ENCODE measurements at places on chromosomes 6 and 20.

DNA sequence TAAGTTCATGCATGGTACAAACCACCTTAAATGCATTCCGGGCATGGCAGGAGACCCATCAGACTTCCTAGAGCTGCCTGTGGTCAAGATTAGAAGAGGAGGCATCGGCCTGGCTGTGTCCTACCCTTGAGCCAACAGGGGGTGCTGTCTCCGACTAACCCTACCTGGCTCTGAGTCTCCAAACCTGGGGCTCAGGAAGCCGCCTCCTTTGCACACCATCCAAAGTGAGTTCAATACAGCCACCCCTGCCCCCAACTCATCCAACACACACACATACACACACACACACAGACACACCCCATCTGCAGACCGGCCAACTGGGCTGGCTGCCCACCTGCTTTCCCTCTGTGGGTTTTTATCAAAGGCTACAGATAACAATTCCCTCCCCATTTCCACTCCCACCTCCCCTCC, 77.0 kb downstream of the JPH2 start:
- no peak for DNase-seq

DNA sequence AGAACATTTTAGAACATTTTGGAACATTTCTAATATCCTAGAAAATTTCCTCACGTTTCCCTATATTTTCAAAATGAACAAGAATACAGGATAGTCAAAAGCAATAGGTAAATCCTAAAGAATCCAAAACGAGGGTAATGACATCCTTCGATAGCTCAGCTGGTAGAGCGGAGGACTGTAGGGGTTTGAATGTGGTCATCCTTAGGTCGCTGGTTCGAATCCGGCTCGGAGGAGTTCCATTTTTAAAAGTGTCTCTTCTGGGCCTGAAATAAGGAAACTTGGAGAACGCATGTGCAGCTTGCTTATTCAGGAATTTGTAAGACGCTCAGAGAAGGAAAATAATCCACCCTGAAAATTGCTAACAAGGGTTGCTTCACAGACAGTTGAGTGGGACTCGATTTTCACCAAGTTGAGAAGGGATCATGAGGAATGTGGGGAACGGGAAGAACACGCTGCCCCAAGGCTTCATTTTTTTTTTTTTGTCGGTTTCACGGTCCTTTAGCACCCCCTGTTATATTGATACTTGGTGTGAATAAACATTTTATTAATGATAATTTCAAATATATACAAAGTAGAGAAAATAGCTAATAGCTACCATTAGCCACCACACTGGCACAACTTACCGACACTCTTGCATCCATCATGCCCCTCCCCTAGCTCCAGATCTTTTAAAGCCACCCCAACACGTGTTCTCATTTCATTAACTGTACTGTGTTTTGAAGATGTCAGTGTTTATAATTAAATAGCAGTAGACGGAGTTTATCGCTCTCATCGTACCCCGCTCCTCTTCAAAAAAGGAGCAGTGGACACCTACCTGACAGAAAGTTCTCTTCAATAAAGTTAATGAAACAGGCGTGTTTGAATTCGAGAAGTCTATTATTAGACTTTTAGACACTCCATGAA, 1.8 kb upstream of the ABT1 start:
- no peak for DNase-seq

- DNase-seq, result no peak
These were observed 2.7 kb upstream of the TRERF1 start for GRCh38 chr6:42454428-42454791.

- DNase-seq, result no peak
These were observed 29.9 kb downstream of the KIF13A start for GRCh38 chr6:17957498-17957897.

DNA sequence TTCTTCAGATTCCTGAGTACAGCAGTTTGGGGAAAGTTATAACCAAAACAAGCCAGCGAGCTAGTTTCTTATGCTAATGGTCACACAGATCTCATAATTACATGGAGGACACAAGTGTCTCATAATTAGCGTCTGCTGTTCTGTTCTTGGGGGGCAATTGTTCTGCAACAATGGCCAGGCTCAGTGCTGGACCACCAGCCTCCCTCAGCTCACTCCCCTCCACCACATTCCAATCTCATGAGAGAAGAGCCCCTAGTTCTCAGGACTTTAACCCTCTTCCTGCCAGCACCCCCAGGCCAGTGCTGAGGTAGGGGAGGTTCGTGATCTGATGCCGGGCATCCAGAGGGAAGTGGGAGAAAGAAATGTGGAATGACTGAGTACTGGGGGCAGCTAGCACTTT, 20.2 kb upstream of the TOX2 start:
- DNase-seq, result no peak

DNA sequence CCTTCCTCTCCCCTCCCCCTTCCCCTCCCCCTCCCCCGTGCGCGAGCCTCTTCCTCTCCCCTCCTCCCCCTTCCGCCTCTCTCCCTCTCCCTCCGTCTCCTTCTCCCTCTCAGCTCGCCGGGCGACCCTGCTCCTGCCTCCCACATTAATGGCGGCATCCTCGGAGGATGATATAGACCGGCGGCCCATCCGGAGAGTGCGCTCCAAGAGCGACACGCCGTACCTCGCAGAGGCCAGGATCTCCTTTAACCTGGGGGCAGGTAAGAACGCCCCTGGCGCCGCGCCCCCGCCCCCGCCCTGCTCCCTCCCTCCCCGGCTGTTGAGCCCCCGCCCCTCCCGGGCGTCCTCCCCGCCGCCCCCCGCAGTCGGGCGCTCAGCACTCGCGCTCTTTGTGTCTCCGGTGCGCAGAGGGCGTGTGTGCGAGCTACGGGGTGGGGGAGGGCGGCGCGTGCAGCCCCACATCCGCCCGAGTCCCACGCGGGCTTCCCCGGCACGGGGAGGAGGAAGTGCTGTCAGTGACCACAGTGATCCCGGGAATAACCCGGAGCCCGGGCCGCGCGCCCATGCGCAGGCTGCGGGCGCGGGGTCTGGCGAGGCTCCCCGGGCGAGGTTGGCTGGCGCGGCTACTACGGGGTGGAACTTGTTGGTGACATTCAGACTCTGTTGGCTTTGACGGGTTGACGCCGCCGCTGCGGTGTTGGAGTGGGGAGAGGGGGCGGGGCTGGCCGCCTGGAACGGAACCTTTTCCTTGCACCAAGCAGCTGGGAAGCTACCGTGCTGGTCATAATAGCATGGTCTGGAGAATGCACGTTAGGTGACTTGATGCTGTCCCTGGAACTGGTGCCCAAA, 33.2 kb downstream of the PHACTR1 start:
- DNase-seq, result no peak

GRCh38 chr6:154111025-154111424, 72.0 kb downstream of the OPRM1 start:
- DNase-seq, result no peak

DNA sequence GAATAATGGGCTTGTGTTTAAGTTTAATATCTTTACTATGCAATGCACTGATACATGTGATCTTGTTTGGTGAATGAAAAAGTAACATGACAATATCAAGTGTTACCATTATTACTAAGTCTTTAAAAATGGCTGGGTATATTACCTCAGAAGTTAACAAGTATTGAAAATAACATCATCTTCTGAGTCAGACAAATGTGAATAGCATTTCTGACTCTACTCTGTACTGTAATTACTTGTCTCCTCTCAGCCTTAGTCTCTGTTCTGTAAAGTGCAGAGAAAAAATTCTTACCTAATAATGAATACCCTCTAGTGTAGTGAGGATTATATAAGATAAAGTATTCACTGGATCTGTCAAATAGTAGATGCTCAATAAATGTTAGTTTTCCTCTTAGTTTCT, 47.0 kb upstream of the GCLC start:
- no peak for DNase-seq

- no peak for DNase-seq
These were observed 233.6 kb upstream of the MAP3K7 start for GRCh38 chr6:90820436-90820835.

- no peak for DNase-seq
These were observed 3.7 kb downstream of the SGK1 start for GRCh38 chr6:134314006-134314821.

DNA sequence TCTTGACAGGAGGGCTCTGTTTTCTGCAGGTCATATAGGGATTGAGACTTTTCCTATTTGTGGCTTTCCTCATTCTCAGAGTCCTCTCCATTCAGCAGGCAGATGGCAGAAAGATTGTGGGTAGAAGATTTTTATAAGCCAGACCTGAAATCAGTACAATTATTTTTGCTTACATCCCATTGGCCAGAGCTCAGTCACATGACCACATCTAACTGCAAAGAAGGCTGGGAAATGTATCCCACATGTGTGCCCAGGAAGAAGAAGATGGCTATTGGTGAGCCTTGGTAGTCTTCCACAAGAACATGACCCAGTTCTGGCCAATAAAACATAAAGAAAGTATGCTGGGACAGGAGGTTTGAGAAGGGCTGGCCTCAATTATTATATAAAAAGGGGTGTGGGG, 21.5 kb upstream of the CCN5 start:
- no peak for DNase-seq

DNA sequence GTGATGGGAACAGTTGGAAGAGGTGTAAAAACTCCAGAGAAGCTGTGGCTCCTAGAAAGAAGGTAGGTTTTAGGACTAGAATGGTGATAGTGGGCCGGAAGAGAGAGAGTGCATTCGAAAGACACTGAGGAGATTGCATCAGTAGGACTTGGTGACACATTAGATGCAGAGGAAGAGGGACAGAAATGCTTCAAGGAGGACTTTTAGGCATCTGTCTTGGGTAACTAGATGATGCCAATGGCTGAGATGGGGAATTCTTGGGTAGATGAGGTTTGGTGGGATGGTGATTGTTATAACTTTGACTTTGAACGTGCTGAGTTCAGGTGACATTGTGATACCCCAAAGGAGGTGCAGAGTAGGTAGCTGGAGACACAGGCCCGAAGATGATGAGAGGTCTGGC, 196.5 kb downstream of the GMPR start:
- DNase-seq, result no peak

DNA sequence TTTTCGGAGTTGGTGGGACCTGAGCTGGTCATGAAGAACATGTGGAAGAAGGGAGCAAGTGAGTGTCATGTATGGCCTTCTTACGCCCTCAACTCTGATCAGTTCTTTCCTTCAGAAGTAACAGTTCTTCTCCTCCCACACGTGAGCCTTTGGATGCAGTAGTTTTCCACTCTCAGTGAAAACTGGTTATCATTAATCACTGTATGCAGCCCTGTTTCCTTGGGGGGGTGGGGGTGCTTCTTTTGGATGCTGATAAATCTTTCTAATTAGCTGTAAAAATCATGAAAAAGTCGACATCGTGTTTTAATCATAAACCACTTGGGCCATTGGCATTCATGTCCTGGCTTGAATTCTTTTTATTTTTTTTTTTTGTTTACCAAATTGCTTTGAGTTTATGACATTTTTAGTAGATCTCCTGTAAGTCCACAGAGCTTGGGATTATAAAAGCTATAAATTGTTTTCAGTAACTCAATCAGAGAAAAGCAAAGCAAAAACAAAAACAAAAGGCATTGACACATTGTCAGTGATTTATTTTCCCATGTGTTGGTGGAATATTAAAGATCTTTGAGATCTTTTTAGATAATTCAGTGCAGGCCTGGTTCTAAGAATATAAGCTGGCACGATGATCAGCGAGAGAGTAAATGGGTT, 84.8 kb downstream of the TRMT11 start:
- no peak for DNase-seq

- DNase-seq, result no peak
These were observed 69.9 kb upstream of the FLRT3 start for GRCh38 chr20:14407336-14407735.

- DNase-seq, result no peak
These were observed 95.6 kb upstream of the PHACTR3 start for GRCh38 chr20:59508729-59509128.

DNA sequence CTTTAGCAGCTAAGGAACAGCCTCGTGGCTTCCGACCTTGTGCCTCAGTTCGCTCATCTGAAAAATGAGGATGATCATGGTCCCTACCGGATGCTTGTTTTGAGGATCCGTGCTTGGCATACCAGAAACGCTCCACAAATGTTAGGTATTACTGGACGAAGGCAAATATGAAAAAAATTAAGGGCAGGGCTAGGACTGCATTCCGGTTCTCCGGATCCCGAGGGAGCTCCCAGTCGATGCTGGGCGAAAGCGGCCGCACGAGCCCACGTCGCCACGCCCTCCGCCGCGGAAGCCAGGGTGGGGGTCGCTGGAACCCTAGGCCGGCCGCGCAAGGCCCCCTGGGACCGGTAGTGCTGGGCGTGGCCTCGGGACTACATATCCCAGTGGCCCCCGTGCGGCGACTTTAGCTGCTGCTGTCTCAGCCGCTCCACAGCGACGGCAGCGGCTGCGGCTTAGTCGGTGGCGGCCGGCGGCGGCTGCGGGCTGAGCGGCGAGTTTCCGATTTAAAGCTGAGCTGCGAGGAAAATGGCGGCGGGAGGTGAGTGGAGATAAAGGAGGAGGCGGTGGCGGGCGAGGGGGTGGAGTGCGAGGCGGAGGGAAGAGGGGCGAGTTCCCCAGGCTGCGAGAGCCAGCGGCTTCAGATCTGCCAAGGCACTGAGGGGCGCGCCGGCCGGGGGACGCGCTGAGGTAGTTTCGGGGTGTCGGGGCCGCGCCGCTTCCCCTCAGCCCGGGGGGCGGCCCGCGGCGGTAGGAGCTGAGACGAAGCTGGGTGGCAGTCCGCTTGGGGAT, at the start of gene NCOA3:
Gene NCOA3 (plus strand): TSS at position 406 of the 789 bp plus-strand sequence. CDS start 120,361 bp downstream, outside the sequence.
- no peak for DNase-seq

GRCh38 chr6:84665401-84665800, 99.0 kb downstream of the TBX18 start:
- no peak for DNase-seq

GRCh38 chr20:43658069-43658722, 8.7 kb upstream of the MYBL2 start:
- DNase-seq, result no peak

DNA sequence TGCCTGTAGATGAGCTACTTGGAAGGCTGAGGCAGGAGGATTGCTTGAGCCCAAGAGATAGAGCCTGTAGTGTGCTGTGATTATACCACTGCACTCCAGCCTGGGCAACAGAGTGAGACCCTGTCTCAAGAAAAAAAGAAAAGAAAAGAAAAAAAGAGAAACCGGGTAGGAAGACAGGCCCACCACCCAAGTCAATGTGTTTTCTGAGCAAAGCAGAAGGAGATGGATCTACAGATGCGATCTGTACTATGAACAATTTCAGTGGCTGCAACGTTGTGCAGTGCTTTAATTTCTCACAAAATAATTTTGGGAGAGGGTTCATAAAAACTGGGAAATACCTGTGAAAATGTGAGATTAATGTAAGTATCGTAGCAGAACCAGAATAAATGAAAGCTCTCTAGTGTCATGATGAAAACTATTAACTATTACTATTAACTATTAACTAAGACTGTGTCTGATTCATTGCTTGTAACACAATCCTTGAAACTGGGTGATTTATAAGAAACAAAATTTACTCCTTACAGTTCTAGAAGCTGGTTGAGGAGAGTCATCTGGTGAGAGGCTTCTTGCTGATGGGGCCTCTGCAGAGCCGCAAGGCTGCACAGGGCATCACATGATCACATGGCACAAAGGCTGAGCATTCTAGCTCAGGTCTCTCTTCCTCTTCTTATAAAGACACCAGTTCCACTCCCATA, 233.1 kb upstream of the ZNF217 start:
- DNase-seq, result no peak
